ENCODE measurements at places on chromosomes 5 and 9.

DNA sequence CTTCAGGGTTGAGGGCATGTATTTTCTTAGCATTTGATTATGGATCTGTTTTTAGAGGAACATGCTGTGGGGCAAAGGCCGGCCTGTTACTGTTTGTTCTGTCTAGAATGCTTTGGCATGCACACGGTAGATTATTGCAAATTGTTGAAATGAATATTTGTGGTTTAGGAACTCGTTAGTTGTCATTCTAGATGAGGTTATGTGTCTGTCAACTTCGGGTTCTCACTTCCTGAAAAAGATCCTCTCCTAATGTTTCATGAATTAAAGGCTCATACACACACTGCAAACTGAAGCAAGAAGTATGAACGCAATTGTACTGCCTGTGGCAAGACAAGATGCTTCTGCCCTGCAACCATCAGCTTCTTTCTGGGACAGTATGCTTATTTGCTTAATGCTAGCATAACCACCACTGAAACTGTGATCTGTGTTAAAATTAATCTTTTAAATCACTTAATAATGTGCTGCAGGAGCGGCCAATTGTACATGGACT lies 99.6 kb downstream of the BASP1 start:
- DNase-seq: no peak

- no peak for DNase-seq
These were observed 209.0 kb upstream of the FBXL7 start for GRCh38 chr5:15290953-15291352.

GRCh38 chr9:133419005-133419404 lies 1.2 kb upstream of the REXO4 start:
- no peak for DNase-seq

GRCh38 chr9:109912726-109913460 lies 132.9 kb downstream of the PALM2AKAP2 start:
- no peak for DNase-seq

- no peak for DNase-seq
These were observed 69.3 kb downstream of the MAMDC2 start for GRCh38 chr9:70112981-70113380.

- DNase-seq: no peak
These were observed 75.6 kb upstream of the PRSS3 start for GRCh38 chr9:33719581-33720374.

GRCh38 chr5:89313044-89313443 lies 430.1 kb upstream of the MEF2C start:
- peak; percentile 11 for DNase-seq

DNA sequence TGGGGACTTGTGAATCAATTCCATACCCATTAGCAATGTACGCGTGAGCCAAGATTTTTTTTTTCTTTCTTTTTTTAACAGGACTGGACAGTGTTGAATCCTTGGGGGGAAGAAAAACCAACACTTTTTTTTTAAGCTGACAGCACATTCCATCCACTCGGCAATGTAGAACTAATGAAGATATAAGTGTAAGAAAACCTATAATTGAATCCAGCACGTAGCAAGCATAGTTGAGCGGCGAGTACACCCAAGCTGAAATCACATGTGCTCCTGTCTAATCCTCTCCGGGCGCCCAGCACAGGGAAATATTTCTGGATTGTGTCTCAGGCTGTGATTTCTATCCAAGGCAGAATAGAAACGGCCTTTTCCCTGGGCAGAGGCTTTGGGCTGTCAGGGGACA lies 118.2 kb downstream of the BOD1 start:
- no peak for DNase-seq

- DNase-seq: no peak
These were observed 97.5 kb downstream of the MRPS27 start for GRCh38 chr5:72222521-72222920.

- peak; percentile 54 for DNase-seq
These were observed 1.1 kb downstream of the PRR7 start for GRCh38 chr5:177447611-177448243.
